Colonic mucosa (tissue), 4 donors: ENCODE measurements at places on chromosomes 6 and 20. TPM values are rescaled to one million over a fixed set of nuclear protein-coding genes. Genes with fewer than 3 reads are reported as not detected.

DNA sequence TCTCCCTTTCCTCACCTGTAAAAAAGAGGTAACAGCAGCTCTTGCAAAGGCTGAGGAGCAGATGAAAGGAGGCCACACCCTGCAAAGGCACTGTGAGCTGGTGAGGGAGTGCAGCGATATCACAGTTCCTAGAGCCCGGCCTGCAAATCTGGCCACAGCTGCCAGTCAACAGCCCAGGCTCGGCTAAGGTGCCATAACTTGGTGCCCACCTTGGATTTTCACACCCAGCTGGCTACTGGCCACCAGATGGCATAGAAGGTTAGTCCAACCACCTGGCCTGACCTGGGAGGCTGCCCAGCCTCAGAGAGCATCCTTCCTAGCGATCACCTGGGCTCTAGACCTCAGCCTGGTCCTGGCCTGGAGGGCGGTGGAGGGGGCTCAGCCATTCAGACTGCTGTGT is 46.8 kb downstream of the KCNB1 start:
- DNase-seq, result no peak

- DNase-seq, result no peak
Observed at GRCh38 chr6:122151066-122151465, 248.4 kb upstream of the HSF2 start.

- DNase-seq, result no peak
Observed at GRCh38 chr20:62825986-62826645, 9.3 kb downstream of the COL9A3 start.

- DNase-seq, result peak; percentile 45
Observed at GRCh38 chr20:21099751-21100577, 6.2 kb downstream of the LINC00237 start.

The PPIL6 gene
- total RNA-seq, result 1.5 TPM
